Placental pericyte (primary cell): ENCODE measurements at places on chromosomes 13 and 19. TPM values are rescaled to one million over a fixed set of nuclear protein-coding genes. Genes with fewer than 3 reads are reported as not detected.

Gene ADGRE3
- 0.14 TPM in 1 of 2 replicates, not detected in the other for total RNA-seq

Gene GRIK5
- under 0.01 TPM in 1 of 2 replicates, not detected in the other for total RNA-seq

Gene B3GNT3
- not detected in 2 replicates for total RNA-seq

Gene CTXN1
- 0.88 and 4.6 TPM in 2 replicates for total RNA-seq

Gene KLF1
- total RNA-seq: not detected in 2 replicates

Gene RASGRP4
- not detected in 2 replicates for total RNA-seq

Gene CEACAM21
- not detected in 2 replicates for total RNA-seq

Gene ATP7B
- 1.4 and 2.8 TPM in 2 replicates for total RNA-seq
